Breast epithelium (tissue), 4 donors: ENCODE measurements at places on chromosomes 1 and 21. TPM values are rescaled to one million over a fixed set of nuclear protein-coding genes. Genes with fewer than 3 reads are reported as not detected.
A peak's percentile ranks its signal among the peaks of the same experiment; 100 is the strongest.

The CA14 gene
- total RNA-seq = not detected

GRCh38 chr1:8663915-8664329 lies 153.5 kb downstream of the RERE start:
- H3K4me3 ChIP-seq = peak overlapping the region; percentile 21
- peak overlapping the region; percentile 67 for H3K27ac ChIP-seq
- no peaks in the 10 kb centered on the region for H3K4me1 ChIP-seq
- H3K36me3 ChIP-seq = no peaks in the 10 kb centered on the region

GRCh38 chr1:44613941-44614340 lies 60.3 kb downstream of the TMEM53 start:
- no peaks in the 10 kb centered on the region for H3K27me3 ChIP-seq
- no peak for DNase-seq
- H3K27ac ChIP-seq = no peak overlapping the region
- peaks cover 6% of the 10 kb centered on the region for H3K4me1 ChIP-seq
- no peaks in the 10 kb centered on the region for H3K36me3 ChIP-seq

DNA sequence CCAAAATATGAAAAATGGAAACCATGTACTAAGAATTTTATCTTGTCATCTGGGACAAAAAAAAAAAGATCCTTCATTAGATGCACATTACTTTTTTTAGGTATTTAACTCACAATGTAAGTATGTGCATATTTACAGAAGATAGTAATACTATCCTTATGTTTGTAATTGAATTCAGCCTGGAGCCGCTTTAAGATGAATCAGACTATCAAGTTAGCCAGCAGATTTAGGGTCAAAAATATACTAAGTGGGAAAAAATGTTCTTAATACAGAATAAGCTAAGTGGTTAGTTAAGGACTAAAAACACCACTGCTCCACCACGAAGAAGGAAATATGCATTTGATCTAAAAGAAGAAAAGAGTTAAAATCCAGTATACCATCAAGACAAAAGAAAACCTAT lies 49.1 kb downstream of the DSCAM start:
- H3K4me1 ChIP-seq = no peaks in the 10 kb centered on the region
- H3K27ac ChIP-seq = no peak overlapping the region
- H3K27me3 ChIP-seq = no peaks in the 10 kb centered on the region

DNA sequence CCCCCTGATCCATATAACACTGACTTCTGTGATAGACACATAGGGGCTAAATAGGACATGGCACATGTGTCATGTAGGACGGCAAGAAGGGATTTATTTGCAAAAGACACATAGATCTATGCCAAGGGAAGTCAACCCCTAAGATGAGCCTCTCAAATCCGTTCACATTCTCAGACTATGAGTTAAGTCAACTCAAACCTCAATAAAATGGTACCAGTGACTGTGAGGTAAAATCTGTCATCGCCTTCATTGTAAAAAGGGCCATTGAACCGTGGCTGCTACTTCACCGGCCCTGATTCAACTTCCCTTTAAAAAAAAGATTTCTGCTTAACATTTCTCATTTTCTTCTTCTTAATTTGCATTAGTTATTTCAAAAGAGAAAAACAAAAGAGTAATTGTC lies 144.0 kb downstream of the ZNF281 start:
- H3K4me1 ChIP-seq = no peaks in the 10 kb centered on the region
- H3K27ac ChIP-seq = no peak overlapping the region
- H3K27me3 ChIP-seq = no peaks in the 10 kb centered on the region
- H3K36me3 ChIP-seq = no peaks in the 10 kb centered on the region

DNA sequence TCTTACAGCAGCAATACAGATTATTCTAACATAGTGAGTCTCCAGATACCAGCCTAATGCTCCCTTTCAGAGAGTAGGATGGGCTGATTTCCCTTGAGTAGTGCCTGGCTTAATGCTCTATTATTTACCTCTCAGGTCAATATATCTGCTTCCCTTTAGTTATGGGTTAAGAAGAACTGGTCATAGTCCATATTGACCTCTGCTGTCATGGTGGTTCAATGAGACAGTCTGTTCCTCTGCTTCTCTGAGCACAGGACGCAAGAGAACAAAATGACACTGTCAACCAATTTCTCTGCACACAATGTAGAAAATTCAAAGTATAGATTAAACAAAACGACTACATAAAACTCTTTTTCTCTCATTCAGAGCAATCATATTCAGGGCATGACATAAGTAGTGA lies 2.9 kb downstream of the MRAP start:
- H3K4me3 ChIP-seq = no peak overlapping the region
- H3K27ac ChIP-seq = no peak overlapping the region
- H3K27me3 ChIP-seq = no peaks in the 10 kb centered on the region
- H3K36me3 ChIP-seq = no peaks in the 10 kb centered on the region
- no peaks in the 10 kb centered on the region for H3K4me1 ChIP-seq

The PIK3C2B gene
- total RNA-seq = 31.5 TPM
